Fibroblast of skin of right quadriceps (primary cell): ENCODE measurements at places on chromosomes 13 and 19.

DNA sequence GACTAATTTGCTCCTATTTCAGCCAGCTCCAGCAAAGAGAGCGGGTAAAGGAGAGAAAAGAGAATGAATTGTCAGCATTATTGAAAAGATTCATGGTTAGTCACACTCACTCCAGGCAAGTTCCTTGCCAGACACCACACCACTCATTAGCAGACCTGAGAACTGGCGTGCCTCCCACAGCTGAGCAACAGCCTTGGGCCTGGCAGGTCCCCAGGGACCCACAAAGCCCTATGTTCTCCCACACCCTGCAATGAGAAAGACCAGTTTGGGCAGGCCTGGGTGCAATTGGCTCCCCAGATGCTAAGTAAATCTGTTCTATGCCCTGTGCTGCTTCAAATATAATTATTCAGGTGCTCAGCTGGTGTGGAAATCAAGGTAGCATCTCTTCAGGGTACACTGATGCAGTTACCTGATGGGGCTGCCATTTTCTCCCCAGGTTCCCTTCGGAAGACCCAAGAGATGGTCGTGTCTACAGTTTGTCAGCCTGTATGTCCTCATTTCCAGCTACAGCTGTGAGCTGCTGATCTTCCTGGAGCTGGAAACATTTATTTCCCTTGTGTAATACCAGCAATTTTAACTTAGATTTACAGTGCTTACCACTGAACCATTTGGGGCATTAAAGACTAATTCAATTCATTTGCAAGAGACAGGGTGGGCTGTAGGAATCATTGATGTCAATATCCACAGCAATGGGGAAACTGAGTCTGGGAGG, 405.0 kb downstream of the COG6 start:
- peak; percentile 83 for DNase-seq

DNA sequence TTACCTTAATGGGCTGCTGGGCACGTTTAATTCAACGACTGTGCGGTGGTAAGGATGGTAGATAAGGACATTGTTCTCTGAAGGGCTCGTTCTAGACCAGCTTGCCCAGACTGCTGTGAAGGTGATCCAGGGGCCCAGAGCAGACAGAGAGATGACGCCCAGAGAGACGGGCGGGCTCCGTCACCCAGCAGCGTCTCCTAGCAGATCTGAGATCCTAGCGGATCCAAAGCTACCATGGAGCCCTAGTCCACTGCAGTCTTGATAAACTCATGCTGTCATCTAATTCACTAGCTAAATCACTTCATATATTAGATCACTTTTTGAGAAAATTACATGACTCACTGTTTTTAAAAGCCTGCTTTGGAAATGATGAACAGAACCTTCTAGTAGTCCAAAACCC, 21.5 kb downstream of the COL4A2 start:
- DNase-seq, result no peak

DNA sequence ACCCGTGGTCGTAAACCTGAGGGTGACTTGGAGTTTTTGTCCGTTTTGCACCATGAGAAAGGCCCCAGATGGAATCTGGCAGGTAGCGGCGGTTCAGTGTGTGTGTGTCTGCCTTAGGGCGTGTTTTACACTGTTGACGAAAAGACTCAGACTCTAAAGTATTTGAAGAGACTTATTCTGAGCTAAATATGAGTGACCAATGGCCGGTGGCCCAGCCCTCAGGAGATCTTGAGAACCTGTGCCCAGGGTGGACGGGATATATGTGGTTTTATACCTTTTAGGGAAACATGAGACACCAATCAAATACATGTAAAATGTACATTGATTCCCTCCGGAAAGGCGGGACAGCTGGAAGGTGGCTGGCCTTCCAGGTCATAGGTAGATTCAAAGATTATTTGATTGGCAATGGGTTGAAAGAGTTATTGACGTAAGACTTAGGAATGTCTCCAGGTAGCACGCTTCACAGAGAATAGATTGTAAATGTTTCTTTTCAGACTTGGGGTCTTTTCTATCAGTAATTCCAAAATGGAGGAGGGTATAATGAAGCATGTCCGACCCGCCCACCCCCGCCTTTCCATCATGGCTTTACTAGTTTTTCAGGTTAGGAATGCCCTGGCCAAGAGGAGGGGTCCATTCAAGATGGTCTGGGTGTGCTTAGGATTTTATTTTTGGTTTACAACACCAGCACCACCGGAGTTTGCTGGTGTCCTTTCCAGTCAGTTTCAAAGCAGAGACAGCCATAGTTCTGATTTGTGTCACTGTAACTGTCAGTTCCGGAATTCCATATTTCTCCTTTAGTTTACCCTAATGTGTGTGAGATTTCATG, 1.0 kb upstream of the ZNF529 start:
- peak; percentile 3 for DNase-seq

DNA sequence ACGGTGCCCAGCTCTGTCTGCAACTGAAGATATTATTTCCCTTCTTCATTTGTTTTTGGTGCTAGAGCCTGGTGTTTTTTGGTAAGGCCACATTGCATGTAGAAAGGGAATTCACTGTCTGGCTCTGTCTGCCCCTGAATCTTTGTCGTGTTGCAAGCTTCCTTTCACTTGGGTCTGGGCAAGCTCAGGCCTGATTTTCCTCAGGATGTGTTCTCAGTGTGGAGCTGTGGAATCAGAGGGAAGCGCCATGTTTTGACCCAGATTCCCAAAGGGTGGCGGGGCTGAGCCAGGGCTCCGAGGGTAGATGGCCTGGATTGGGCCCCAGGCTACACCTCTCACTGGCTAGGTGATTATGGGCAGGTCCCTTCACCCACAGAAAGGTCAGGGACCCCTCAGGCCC, 8.6 kb downstream of the PRKCSH start:
- DNase-seq, result no peak

DNA sequence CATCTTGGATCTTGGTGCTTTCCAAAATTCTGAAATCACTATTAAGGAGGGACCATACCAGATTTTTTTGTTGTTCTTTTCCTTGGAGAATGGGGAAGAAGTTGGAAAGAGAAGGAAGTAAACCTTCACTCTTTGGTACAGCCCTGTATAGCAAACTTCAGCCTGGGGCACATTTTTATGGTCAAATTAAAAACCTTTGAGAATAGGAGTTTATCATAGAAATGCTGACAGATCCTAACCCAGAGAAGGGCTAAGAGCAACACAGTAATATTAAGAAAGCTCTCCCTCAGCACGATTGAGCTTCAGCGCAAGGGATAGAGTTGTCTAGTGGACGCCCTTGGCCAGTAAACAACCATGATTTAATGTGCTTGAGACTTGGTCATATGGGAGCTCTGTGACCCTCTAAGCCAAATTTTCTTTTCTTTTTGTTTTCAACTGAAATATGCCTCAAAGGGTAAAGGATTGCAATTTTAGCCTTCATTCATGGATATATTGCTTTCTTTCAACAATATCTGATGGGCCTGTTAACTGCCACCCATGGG, 294.3 kb upstream of the MAB21L1 start:
- no peak for DNase-seq

GRCh38 chr13:31274390-31274789, 74.6 kb downstream of the B3GLCT start:
- peak; percentile 14 for DNase-seq

GRCh38 chr13:34719060-34719875, 222.8 kb upstream of the NBEA start:
- no peak for DNase-seq

DNA sequence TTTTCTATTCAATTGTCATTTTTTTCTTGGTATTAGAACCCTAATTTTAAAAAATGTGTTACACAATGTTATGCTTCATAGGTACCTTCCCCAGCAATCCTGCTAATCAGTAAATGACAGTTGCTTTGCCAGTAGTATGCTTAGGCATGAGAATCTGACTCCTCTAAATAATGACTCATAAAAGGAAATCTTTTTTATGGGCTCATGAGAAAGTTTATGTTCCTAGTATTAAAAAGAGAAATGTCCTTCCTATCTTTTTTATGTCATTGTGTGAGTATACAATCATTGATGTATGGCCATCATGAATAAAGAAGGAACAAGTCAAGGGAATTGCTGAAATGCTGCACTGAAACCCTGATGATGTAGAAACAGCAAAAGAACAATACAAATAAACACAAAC, 1237.7 kb upstream of the PCDH20 start:
- no peak for DNase-seq

DNA sequence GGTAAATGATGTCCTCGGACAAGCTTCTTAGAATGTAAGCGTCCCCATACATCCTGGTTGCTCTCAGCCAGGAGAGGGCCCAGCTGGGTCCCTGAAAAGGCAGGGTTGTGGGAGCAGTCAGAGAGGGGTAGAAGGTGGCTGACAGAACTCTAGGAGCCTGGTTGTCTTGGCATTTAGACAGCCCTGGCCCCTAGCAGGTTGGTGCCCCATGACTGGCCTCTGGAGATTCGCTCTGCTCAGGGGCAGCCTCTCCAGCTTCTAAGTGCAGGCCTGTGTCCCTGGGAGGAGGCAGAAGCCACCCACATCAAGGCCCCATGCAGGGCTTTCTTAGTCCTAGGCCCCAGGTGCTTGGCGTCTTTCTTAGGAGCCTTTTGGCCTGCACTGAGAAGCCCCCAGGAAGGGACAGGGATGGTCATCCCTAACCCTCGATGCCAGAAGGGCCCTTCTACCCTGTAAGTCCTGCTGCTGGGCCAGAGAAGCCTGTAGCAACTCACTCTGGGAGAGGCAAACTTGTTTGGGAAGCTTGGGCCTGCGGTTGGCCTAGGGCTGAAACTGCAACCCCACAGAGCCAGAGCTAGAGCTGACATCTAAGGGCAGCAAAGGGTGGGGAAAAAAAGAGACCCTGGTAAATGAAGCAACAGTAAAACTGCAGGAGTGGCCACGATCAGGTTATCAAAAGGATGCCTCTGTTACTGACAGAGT, 2.8 kb upstream of the CDX2 start:
- DNase-seq, result no peak

- no peak for DNase-seq
Observed at GRCh38 chr13:24649688-24650043, 30.5 kb upstream of the ATP12A start.

GRCh38 chr13:39612023-39612637, 9.1 kb upstream of the LHFPL6 start:
- peak; percentile 66 for DNase-seq

- no peak for DNase-seq
Observed at GRCh38 chr19:39489756-39490155, 9.0 kb upstream of the DLL3 start.

DNA sequence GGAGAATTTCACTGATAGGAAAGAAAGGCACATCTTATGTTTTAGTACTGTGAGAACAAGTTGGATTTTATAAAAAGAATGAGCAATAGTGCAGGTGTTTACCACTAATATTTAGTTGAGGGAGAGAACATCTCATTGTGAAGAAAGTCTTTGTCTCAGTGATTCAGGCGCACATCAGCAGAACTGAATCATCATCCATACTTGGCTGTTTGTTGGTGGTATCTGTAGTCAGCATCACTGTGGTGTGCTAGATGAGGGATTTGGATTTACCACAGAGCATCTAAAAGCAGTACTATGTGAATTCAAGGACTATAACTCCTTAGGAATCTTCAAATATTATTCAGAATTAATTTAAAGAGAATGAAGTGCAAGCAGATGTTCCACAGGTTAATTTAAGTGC, 1380.5 kb upstream of the ATXN8OS start:
- DNase-seq, result peak; percentile 31

DNA sequence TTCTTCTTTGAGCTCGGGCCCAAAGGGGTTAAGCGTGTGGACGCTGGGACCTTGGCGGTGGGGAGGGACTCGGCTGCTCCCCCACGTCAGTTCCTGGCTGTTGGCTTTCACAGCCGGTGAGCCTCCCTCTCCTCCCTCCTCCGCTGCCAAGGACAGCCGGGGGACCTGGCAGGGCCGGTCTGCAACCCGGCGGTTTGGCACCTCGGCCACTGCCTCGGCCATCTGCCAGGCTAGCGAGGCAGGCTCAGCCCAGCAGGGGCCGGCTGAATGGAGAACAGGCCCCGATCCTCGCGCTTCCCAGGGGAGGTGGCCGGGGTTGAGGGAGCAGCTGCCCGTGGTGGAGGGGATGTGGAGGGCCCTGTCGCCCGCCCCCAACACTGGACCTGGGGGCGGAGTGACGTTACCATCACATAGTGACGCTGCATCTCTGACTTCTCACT, 5.0 kb downstream of the TLE5 start:
- peak; percentile 26 for DNase-seq

DNA sequence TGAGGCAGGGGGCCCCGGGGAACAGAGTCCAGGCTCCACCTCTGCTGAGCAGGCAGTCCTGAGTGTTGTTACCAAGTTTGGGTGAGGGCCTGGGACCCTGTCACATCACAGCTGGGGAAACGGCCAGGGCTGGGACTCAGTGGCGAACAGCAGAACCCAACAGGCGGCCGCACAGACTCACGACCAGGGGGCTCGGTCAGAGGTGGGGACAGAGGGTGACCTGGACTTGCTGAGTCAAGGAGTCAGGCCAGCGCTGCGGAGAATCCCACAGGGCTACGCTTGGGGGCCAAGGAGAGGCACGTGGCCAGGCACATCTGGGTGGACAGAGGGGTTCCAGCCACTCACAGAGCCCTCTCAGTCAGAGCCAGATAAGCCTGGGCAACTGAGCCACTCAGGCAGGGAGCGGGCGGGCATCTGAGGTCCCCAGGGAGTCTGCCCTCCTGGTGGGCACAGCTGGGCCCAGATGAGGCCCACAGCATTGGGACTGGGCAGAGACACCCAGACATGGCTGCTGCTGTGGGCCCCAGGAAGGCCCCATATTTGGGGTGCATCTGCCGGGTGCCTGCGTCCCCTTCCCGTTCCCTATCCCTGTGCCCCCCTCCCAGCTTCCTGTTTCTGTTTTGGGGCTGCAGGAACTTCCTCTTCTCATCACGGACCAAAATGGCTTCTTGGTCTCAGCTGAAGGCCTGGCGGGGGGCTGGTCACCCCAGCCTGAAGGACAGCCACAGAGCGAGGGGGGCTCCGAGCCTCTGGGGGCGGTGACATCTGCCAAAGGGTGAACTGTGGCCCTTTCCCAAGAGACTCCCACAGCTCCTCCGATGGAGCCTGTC, 34.0 kb downstream of the CEBPA start:
- no peak for DNase-seq

- DNase-seq, result peak; percentile 21
Observed at GRCh38 chr13:94825507-94825906, 113.2 kb upstream of the SOX21 start.

DNA sequence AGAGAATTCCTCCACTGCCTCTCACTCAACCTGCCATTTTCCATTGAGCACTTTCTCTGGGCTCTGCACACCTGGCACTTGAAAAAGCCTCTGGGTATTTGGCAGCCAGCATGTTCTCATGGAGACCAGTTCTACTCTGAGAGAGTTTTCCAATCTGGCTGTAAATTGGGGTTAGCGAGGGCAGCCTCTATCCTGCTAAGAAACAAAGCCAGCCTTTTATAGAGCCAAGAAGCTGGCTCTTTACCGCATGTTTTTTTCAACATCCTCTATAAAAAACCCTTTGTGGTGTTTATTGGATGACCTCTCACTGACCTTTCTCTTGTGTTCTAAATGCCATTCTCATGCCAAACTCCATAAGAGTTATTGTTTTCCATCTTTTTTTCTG, 52.6 kb upstream of the RCBTB2 start:
- no peak for DNase-seq

- no peak for DNase-seq
Observed at GRCh38 chr19:39546599-39546998, 6.6 kb upstream of the EID2 start.

GRCh38 chr13:66830940-66831716, 399.0 kb downstream of the PCDH9 start:
- no peak for DNase-seq
